Activated CD4-positive, alpha-beta memory T cell treated with anti-CD3 and anti-CD28 coated beads, Interleukin-2, amount 10 ng/mL, durations not matched to agents 7 days and 5 days (primary cell): ENCODE measurements at places on chromosomes 7 and 10. TPM values are rescaled to one million over a fixed set of nuclear protein-coding genes. Genes with fewer than 3 reads are reported as not detected.

ZNF425 gene
- 1.1 TPM for total RNA-seq

LIPN gene
- total RNA-seq, result not detected

- no peaks in the 10 kb centered on the region for H3K4me1 ChIP-seq
- no peaks in the 10 kb centered on the region for H3K36me3 ChIP-seq
- no peak overlapping the region for H3K27ac ChIP-seq
- H3K4me3 ChIP-seq, result no peak overlapping the region
- H3K27me3 ChIP-seq, result peaks cover 1% of the 10 kb centered on the region
These were observed 214.9 kb upstream of the ZMIZ1 start for GRCh38 chr10:78853864-78854263.

DNA sequence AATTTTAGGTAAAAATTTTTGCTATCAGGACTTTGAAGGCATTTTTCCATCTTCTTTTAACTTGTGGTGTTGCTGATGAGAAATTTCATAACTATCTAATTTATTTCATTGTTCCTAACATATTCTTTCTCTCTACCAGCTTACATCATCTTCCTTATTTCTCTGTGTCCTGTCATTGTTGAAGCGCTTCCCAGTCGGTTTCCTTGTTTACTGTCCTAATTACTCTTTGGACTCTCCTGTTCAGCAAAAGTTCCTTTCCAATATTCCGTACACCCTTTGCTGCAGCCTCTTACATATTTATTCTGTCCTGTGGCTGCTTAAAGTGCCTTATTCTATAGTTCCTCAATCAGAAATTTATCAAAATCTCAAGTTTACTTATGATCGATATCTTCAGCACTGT, 609.0 kb upstream of the FZD8 start:
- no peaks in the 10 kb centered on the region for H3K4me1 ChIP-seq
- no peak overlapping the region for H3K27ac ChIP-seq
- no peaks in the 10 kb centered on the region for H3K27me3 ChIP-seq
- no peak for DNase-seq

DNA sequence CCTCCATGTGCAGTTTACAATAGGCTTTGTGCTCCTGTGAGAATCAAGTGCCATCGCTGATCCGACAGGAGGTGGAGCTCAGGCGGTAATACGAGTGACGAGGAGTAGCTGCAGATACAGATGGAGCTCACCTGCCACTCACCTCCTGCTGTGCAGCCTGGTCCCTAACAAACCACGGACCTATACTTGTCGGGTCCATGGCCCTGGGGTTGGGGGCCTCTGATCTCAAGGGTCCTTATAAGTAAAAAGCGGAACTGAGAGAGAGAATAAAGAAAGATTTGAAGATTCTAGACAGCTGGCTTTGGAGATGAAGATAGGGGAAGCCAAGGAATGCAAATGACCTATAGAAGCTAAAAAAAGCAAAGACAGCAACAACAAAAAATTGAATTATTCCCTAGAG, 130.6 kb downstream of the PLXDC2 start:
- no peaks in the 10 kb centered on the region for H3K27me3 ChIP-seq
- no peaks in the 10 kb centered on the region for H3K36me3 ChIP-seq
- H3K27ac ChIP-seq, result no peak overlapping the region
- DNase-seq, result no peak

DNA sequence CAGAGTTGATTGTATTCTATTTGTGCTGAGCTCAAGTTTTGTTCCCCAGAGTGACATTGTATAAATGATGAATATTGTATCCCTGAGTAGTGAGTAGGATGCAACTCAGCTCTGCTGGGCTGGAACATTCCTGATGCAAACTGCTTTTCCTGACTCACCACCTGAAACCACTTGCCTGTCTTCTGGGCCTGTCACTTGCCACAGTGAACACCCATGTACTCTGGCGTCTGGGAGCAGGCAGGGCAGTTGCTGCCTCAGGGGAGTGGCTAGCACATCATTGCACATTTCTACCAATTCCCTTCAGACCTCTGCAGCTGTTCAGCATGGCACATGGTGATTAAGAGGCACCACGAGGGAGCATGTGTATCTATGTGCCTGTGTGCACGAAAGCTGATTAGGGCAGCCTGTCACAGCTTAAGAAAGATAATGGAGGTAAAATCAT, 157.3 kb downstream of the SND1 start:
- H3K36me3 ChIP-seq, result peaks cover 23% of the 10 kb centered on the region
- peaks cover 8% of the 10 kb centered on the region for H3K4me1 ChIP-seq
- H3K4me3 ChIP-seq, result no peak overlapping the region
- H3K27ac ChIP-seq, result no peak overlapping the region
- H3K27me3 ChIP-seq, result no peaks in the 10 kb centered on the region
- no peak for DNase-seq

DNA sequence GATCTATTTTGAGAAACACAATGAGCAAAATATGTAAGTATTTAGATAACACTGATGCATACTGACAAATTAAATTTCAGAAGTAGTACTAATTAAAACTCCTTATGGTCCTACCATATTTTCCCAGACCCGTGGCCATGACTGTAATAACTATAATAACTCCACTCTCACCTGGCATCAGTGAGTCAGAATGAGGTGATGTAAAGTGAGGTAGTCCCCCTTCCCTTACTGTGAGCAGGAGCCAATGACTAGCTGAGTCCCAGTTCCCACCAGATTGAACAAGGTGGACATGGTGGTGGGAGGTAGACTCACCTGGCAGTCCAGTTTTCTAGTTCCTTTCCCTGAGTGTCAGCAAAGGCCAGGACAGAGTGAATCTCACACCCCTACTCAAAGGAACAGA, 630.5 kb upstream of the IGFBP3 start:
- H3K27ac ChIP-seq, result no peak overlapping the region
- H3K36me3 ChIP-seq, result no peaks in the 10 kb centered on the region
- no peaks in the 10 kb centered on the region for H3K4me1 ChIP-seq
